LNCaP clone FGC (cell line): ENCODE measurements at places on chromosomes 13 and 19.

GRCh38 chr19:55149078-55150003 lies at the start of gene TNNT1:
Gene TNNT1, minus strand, starts transcription at chr19:55149206. Its CDS starts 2,049 bp downstream, at chr19:55147157.
- no peak for DNase-seq

DNA sequence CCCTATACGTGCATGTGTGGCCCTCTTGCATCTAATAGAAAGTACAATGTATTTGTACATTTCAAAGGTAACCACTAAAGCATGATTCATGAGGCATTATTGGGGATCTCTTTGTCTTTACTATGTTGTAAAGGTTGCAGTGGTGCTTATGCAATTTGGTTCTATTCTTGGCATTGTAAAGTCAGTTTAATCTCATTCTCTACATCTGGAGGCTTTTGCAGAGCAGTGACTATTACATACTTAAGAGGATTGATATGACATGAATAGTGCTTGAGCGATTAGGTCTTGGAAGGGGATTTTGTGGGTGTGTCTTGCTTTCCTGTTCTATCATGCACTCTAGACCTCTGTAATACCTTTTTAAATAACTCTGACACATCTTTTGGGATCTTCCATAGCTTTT lies 610.0 kb downstream of the EFNB2 start:
- DNase-seq = no peak

DNA sequence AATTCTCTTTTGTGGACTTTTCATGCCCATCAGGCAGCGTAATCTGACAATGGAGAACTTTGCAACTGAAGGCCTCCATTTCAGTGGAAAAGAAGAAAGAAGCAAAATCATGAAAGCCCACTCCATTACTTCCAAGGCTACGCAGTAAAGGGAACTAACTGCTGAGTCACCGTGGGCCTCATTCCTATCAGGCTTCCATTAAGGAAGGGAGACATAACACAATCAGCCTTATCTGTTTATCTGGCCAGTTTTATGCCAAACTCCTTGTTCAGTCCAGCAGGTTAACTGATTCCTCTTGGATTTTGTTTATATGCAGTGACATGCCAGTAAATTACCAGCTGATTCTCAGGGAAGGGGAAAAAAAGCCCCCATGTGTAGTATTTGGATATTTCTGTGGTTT lies 56.8 kb upstream of the KATNAL1 start:
- DNase-seq = peak; percentile 22

GRCh38 chr13:27389891-27390290 lies 34.5 kb upstream of the GTF3A start:
- DNase-seq = no peak

DNA sequence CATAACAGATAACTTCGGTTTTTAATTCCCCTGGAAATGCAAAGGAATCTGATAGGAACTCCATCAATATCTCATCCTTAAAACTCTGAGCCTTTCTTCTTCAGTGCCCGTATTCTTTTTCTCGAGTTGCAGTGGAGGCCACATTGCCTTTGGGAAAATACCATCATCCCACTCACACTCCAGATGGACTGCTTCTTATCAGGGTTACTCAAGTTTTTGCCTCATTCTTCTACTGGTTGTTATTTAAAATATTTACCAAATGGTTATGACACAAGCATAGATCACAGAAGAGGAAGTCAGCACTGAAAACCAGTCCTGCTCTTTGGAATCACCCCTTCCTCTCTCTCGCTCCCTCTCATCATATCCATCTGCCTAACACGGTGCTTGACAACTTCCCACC lies 1020.5 kb upstream of the SLC10A2 start:
- no peak for DNase-seq

DNA sequence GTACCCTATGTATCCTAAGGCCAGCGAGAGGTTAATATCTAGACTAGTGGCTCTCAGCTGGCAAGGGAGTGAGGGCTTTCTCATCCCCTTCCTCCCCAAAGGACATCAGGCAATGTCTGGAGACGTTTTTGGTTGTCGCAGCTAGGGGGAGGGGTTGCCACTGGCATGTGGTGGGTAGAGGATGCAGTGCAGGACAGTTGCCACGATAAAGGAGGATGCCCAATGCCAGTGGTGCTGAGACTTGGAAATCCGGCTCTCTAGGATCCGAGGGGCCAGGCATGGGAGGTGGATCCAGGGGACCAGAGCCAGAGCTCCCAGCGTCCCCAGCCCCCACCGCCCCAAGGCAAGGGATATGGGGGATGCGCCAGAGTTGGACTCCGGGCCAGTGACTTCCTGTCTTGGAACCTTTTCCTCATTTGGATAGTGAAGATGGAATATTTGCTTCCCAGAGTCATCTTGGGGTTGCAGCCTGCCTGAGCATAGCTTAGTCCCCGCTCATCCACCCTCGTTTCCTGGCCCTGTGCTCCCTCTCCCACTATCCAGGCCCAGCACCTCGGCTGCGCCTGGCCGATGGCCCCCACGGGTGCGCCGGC lies 4.9 kb downstream of the SSC5D start:
- no peak for DNase-seq
